ENCODE measurements at places on chromosomes 16 and 17.

DNA sequence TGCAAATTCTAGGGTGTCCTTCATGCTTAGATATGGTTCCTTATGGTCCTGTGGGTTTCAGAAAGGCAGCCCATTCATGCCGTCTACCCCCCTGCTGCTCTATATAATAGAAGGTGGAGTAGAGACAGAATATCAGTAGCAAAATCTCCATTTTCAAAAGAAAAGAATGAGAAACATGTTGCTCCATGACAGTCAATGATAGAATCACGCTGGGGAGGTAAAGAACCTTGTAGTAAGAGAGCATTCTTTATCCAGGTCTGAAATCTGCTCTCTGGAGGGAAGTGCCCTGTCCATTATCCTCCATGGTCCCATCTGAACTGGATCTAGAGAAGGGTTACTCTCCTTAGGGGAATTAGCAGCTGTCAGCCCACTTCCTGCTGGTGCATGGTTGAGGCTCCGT, 272.8 kb downstream of the WWOX start:
- DNase-seq = no peak

GRCh38 chr17:65638221-65638975, 77.0 kb upstream of the AXIN2 start:
- no peak for DNase-seq

DNA sequence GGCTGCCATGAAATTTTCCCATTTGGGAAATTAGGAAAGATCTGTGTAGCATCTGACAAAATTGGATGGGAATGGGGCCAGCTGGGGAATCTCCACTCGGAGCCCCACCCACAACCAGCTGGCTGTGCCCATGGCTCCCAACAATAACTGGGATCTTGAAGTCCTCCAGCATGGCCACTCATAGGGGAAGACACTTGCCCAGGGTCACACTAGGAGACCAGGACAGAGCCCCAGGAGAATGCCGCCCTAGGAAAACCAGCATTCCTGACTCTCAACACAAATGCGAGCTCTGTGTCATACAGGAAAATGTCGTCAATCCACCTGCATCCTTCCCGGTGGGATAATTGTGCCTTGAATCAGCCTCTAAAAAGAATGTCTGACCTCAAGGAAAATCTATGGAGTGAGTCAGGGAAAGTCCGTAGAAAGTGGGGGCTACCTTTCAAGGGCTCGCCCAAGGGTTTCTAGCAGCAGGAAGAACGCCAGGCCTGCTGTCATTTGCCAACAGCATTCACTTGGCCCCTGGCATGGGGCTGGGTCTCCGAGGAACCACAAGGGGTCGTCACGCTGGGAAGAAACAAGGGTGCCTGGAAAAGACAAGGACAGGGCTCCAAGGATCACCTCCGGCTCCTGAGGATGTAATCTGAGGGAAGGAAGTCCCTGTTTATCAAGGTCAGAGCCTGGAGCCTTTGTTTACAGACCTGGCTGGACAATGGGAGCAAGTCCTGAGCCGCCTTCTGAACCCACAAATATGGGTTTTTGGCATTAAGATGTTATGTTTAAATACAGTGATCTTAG, 15.9 kb downstream of the CDH5 start:
- DNase-seq = no peak

GRCh38 chr16:81530296-81530721, 85.7 kb downstream of the CMIP start:
- no peak for DNase-seq

DNA sequence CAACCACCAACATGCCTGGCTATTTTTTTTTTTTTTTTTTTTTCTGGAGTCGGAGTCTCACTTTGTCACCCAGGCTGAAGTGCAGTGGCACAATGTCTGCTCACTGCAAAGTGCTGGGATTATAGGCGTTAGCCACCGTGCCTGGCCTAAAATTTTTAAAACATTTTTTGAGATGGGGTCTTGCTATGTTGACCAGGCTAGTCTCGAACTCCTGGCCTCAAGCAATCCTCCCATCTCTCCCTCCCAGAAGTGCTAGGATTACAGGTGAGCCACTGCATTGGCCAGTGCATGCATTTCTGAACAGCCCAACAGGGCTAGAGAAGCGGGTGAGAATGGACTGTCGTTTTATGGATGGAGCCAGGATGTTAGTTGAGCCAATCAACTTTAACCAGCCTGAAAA, 72.4 kb downstream of the ERCC4 start:
- DNase-seq = no peak

DNA sequence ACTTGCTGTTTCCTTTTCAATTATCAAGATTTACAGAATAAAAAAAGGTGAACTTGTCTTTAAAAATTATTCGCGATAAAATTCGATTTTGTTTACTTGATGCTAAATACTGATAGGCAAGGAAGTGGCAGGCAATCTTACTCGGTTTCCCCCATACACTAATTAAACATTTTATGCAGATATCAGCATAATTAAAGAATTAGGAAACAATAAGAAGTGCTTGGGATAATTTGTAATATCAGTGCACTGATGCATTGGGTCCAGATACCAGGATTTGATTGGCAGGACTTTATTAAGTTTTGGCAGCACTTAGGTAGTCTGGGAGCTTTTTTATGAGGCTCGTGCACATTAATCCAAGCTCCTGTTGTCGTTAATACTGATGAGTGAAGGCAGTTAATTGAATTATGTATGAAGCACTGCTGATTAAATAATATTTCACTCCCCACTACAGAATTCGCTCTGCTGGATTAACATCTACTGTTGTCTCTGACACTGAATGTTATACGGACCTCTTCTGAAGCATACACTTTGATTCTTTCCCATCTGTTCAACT, 165.6 kb downstream of the CA10 start:
- no peak for DNase-seq

DNA sequence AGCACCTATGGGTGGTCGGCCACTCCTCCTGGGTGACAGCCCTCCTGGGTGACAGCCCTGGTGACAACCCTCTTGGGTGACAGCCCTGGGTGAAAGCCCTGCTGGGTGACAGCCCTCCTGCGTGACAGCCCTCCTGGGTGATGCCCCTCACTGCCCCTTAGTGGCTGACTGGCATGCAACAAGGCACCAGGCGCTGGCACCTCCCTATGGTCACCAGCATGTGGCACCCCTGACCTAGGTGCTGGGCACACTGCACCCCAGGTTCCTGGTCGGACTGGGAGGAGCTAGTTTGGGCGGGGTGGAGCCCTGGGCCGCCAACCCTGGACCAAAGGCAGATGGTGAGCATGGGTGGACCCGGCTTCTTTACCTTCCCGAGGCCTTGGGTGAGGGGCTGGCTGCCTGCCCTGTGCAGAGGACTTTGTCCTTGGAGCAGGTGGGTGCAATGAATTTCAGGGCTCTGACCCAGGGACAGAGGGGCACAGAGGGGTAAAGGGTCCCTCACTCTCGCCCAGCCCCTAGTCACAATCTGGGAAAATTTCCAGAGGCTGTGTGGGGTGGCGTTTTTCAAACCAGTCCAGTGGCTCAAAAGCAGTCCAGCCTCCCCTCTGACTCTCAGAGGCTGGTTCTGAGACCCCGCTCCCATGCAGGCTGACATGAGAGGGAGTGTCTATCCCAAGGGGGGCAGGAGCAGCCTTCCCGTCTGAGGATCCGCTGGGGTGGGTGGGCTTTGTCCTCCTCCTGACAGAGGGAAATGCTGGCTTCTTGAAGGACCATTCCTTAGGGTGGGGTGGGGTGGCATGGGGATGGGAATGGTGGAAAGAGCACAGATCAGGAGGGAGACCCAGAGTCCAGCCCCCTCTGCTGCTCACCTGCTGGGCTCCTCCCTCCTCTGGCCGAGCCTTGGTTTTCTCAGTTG, 25.9 kb upstream of the TNFRSF13B start:
- peak; percentile 90 for DNase-seq

DNA sequence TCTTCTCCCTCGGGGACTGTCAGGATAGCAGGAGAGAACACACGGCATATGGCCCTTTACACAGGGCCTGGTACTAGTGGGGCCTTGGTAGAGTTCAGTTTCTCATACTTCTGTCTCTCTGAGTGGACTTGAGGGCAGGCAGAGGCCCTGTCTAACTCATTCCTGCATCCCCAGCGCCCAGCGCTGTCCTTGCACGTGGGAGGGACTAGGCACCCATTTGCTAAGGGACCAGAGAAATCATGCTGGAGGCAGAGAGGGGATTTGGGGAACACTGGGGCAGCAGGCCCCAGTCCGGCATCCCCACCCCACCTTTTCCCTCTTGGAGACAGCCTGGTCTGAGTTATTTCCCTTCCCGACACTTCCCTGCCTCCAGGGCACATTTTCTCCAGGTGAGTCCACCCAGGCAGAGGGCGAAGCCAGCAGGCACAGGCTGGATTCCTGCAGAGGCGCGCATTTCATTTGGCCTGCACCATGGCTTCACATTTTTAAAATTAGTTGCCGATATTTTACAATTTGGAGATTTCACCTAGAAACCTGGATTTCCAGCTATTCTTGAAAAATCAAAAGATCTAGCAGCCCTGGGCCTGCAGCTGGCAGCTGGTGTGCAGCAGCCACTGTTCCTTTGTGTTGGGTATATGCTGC, 9.7 kb upstream of the NKD1 start:
- DNase-seq = no peak

DNA sequence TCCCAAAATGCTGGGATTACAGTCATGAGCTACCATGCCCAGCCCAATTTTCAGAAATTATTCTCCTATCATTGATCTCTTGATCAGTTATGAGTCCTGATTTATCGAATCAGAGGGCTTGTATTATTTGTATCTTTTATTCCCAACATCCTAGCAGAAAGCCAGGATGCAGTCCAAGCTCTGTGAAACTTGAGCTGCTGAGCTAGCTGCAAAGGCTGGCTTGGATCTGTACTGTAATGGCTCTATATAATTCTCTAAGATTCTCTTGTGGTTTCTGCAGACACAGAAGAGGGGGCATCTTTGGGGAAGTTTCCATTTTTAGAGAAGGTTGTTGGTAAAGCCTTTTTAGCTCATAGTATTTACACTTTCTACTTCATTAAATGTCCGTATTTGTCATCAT, 227.1 kb downstream of the MAP2K4 start:
- DNase-seq = no peak

- DNase-seq = no peak
Measured at GRCh38 chr17:2158396-2158780, 103.5 kb downstream of the HIC1 start.

DNA sequence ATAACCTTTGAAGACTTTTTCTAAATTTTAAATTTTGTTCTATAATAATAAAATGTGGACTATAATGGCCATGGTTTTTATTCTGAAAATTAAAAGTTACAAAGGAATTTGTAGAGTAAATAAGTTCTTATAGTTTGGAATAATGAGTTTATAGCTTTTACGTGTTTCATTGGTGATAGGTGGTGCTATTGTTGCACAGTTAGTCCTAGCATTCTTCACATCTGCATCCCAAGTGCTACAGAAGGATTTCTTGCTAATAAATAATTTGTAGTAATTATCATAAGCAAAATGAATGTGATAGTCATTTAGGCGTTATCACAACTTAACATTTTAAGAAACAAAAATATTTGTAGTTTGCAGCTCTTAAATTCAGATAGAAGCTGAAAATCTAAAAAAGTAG, 67.9 kb downstream of the BCAS3 start:
- DNase-seq = no peak

DNA sequence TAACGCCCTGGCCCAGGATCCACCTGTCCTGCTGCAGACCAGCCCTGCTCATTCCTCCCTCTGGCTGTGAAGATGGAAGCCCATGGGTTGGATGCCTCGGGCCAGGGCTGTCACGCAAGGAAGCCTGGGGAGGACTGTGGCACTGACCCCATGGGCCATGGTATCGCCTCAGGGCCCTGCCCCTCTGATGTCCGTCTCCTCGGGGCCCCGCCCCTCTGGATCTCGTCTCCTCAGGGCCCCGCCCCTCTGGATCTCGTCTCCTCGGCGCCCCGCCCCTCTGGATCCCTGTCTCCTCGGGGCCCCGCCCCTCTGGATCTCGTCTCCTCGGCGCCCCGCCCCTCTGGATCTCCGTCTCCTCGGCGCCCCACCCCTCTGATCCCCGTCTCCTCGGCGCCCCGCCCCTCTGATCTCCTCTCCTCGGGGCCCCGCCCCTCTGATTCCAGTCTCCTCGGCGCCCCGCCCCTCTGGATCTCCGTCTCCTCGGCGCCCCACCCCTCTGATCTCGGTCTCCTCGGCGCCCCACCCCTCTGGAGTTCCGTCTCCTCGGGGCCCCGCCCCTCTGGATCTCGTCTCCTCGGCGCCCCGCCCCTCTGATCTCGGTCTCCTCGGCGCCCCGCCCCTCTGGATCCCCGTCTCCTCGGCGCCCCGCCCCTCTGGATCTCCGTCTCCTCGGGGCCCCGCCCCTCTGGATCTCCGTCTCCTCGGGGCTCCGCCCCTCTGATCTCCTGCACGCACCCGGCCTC, 24.0 kb downstream of the METRNL start:
- DNase-seq = no peak

GRCh38 chr17:32445074-32445415, 735 bp downstream of the PSMD11 start:
- peak; percentile 61 for DNase-seq

DNA sequence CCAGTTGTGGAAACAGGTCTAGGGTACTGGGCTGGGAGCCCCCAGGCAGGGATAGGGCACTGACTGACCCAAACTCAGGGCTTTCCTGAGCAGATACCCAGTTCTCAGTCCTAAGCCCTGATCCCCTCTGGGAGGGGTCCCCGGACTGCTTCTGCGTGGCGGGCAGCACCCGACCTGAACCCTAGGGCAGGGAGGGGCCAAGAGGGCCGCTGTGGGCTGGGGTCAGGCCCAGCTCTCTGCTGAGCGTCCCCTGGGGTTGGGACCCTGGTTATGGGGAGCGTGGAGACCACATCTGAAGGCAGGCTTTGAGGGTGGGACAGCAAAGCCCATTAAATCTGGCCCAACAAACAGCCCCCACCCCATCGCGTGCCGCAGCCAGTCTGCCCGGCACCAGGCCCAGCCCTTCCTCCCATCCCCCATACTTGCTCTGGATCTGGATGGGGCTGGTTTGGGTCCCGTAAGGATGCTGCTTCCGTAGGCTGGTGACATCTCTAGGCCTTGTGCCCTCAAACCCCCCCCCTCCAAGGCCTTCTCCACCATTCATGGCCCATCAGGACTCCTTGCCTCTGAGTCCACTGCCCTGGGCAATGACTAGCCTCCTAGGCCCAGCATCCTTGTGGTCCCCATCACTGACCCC, 691 bp upstream of the FAM83G start:
- DNase-seq = no peak

Data from activated T-cell treated with anti-CD3 and anti-CD28 coated beads, Interleukin-2, amount 50 U/mL, for 48 hours (primary cell).